DMS 273 treated with DMSO at 0.1 percent for 48 hours (cell line): ENCODE measurements at places on chromosomes 16 and 17.

DNA sequence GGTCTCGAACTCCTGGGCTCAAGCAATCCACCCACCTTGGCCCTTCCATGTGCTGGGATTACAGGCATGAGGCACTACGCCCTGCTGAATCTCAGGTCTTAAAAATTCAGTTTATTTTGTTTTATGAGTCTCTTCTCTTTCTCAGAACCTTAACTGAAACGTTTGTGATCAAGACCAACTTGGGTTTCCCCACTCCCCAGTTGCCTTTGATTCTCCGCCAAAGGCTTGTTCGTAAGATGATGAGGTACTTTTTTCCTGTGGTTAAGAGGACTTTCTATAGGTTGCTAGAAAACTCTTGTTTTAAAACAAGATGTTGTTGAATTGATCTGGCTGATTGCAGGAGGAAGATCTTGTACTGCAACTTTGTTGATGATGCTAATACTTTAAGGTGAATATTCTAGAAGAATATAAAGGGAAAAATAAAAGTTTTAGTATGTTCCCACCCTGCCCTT, 11.7 kb downstream of the ABCC1 start:
- no peak for DNase-seq

DNA sequence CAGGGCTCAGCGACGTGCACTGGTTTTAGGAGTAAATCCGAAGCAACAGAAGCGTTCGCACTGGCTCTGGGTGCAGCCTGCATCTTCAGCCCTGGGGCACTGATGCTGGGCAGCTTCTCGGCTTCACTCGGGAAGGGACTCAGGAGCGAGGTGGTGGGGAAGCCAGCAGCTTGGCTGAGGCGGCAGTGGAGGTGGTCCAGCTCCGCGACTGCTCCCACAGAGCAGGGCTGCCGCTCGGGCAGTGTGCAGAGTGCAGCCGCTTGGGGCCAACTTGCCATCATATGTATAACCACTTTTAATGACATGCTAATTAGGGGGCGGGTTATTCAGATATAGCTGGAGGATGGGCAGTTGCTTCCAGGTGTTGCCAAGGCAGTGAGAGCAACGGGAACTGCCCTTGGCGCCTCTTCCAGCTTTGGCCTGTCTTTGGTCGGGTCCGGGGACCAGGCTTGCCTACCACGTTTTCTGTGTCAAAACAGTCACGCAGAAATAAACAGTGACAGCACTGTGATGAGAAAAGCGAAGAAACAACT, 26.7 kb downstream of the METRNL start:
- DNase-seq, result no peak

GRCh38 chr16:2692948-2693651, 10.8 kb downstream of the KCTD5 start:
- DNase-seq, result no peak

- DNase-seq, result peak; percentile 58
Observed at GRCh38 chr17:41666237-41666641, 22.4 kb upstream of the EIF1 start.
